ENCODE measurements at places on chromosomes 4 and X. TPM values are rescaled to one million over a fixed set of nuclear protein-coding genes. Genes with fewer than 3 reads are reported as not detected.
A peak's percentile ranks its signal among the peaks of the same experiment; 100 is the strongest.

Gene TEX13D
- total RNA-seq = not detected

DNA sequence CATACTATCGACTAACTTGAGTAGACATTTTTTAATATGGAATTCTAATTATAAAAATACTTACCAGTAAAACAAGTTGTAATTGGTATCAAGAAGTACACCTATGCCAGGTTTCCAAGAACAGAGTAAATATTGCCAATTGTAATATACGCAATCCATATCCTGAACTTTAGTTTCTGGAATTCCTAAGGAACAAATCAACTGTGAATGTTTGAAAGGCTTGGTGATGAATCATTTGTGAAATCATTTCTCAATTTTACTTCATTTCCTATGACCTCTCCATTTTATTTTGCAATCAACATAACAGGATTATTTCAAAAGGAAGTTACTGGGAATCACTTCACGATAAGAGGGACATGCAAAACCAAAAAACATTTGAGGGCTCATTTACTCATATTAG, 3.7 kb downstream of the IL13RA2 start:
- no peak for DNase-seq

- no peak for DNase-seq
Observed at GRCh38 chrX:128728943-128729342, 676.7 kb upstream of the ACTRT1 start.

Gene SLC9B1
- total RNA-seq = 3.3 TPM

Gene GAGE12J
- total RNA-seq = not detected

- no peak for DNase-seq
Observed at GRCh38 chr4:6881908-6882307, 27.7 kb upstream of the TBC1D14 start.

- DNase-seq = no peak
Observed at GRCh38 chr4:141702472-141703182, 66.2 kb downstream of the IL15 start.

GRCh38 chr4:175875993-175876771, 64.1 kb upstream of the GPM6A start:
- no peak for DNase-seq

DNA sequence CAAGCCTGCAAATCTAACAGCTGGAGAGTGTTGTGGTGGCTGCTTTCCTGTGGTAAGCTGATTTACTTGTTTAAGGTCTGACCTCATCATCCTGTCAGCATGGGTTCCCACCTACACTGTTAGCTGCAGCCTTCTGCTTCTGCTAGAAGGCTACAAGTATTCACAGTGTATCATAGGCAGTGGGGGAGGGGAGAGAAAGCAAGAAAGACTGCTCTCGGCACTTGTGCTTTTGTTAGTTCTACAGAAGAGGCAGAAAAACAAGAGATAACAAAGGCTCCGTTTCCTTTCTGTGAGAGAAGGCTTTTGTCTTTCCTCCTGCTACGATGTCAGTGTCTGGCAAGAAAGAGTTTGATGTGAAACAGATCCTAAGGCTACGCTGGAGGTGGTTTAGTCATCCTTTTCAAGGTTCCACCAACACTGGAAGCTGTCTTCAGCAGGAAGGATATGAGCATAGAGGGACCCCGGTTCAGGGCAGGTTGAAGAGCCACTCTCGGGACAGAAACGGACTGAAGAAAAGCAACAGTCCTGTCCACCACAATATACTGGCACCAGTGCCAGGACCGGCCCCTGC, at the start of gene KLHL4:
TSS of gene KLHL4 (plus strand) at position 232 of the 571 bp plus-strand sequence. CDS start at position 324, 92 bp downstream.
- no peak for DNase-seq

Gene BLTP1
- 40.4 TPM for total RNA-seq

DNA sequence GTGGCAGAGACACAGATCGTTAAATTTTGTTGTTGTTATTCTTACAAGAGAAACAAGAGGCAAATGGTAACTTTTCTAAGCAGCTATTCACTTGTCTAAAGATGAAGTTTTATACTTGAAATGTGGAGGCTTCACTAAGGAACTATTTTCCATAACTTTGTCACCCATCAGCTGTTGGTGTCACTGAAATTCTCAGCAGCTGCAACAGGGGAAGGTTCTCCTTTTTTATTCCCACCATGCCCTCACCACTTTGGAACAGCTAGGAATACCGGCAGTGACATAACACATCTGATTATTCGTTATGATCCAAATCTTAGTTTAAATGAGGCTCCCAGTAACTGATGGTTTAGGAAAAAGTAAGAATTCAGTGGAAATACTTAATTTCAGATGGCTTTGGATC, 147.0 kb upstream of the LEF1 start:
- no peak for DNase-seq

- no peak for DNase-seq
Observed at GRCh38 chr4:126687655-126688358, 945.0 kb upstream of the INTU start.

DNA sequence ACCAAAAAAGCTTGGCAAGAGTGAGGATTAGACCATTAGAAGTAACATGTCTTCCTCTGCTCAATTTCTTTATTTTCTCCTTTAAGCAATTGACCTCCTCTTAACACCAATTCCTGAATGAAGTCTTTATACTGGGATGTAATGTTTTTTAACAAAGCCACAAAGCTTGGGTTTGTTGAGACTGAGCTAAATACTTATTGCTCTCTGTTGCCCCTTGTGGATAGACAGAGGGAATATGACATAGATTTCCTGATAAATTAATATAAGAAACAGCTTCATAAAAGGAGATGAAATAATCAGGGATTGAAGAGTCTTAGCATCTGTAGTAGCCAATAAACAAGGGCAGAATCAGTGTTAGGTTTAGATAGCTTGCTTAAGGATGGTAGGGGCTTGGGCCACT, 57.6 kb downstream of the CCDC160 start:
- DNase-seq = peak; percentile 0

- DNase-seq = no peak
Observed at GRCh38 chrX:23575281-23575680, 92.0 kb upstream of the PRDX4 start.

Gene PAK3
- not detected for total RNA-seq

- DNase-seq = no peak
Observed at GRCh38 chrX:65607070-65607742, 60.2 kb upstream of the MSN start.

DNA sequence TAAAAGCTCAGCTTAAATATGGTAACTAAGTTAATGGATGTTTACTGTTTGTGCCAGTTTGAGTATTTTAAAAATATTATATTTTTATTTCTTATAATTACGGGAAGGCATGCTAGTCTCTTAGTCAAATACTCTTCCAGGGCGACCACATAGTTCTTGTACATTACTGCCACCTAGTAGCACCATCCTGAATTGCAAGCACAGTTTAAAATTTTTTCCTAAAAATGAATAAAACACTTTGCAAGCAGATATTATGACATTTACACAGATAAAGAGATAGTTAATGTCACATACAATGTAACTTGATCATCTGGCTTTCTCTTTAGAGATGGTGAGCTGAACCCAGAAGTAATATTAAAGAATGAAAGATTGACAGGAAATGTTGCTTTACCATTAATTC, 11.5 kb downstream of the NDP start:
- peak; percentile 4 for DNase-seq

Gene FRMPD3
- total RNA-seq = 12.9 TPM

Gene TMEM150C
- not detected for total RNA-seq

GRCh38 chr4:67030636-67031035, 514.7 kb downstream of the CENPC start:
- DNase-seq = no peak

Gene ARHGEF6
- 64.5 TPM for total RNA-seq

Gene SYTL4
- total RNA-seq = not detected

DNA sequence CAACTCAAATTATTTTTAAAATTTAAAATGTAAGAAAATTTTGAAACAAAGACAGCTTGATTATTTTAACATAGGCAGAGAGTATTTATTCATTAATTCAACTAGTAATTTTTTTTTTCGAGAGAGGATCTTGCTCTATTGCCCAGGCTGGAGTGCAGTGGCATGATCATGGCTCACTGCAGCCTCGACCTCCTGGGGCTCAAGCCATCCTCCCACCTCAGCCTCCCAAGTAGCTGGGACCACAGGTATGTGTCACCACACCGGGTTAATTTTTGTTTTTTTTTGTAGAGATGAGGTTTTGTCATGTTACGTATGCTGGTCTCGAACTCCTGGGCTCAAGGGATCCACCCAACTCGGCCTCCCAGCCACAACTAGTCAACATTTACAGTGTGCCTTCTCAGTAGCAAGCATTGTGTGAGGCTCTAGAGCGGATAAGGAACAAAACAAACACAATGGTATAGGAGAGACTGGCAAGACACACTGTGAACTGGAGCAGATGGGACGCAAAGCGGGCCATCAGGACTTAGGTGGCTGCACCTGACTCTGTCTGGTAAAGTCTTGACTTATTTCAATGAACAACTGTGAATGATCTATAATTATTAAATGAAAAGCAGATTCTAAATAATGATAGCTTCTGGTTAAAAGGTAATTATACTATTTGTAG, 21.6 kb downstream of the SETD7 start:
- DNase-seq = no peak

- peak; percentile 1 for DNase-seq
Observed at GRCh38 chr4:68576272-68577125, at the start of gene UGT2B17. Gene UGT2B17 (minus strand): TSS chr4:68576322. CDS start chr4:68568484, 7,838 bp downstream.
